ENCODE measurements at places on chromosomes 11 and 22. TPM values are rescaled to one million over a fixed set of nuclear protein-coding genes. Genes with fewer than 3 reads are reported as not detected.

NAV2 gene
- total RNA-seq: 88.3 TPM

KRTAP5-8 gene
- 0.24 TPM for total RNA-seq

SYCE3 gene
- not detected for total RNA-seq

MRPL48 gene
- 31.5 TPM for total RNA-seq

Data from progenitor cell of endocrine pancreas (in vitro differentiated cells).